ENCODE measurements at places on chromosomes 12 and 14.

DNA sequence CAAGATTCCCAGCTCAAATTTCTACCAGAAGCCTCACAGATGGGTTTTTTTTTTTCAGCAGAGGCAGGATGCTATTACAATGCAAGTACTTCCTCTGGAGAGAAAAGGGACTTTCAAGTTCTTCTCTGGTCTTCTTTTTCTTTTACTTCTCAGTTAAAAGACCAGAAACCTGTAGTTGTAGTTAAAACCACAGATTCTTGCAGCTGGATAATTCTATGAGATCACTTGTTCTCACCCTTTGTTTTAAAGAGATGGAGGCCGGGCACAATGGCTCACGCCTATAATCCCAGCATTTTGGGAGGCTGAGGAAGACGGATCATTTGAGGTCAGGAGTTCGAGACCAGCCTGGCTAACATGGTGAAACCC lies 47.6 kb upstream of the OVCH1 start:
- no peak for DNase-seq

- DNase-seq, result no peak
Observed at GRCh38 chr12:12925388-12925787, 26.6 kb downstream of the GPRC5D start.

GRCh38 chr12:112803620-112804282 lies 12.2 kb downstream of the RPH3A start:
- DNase-seq, result no peak

DNA sequence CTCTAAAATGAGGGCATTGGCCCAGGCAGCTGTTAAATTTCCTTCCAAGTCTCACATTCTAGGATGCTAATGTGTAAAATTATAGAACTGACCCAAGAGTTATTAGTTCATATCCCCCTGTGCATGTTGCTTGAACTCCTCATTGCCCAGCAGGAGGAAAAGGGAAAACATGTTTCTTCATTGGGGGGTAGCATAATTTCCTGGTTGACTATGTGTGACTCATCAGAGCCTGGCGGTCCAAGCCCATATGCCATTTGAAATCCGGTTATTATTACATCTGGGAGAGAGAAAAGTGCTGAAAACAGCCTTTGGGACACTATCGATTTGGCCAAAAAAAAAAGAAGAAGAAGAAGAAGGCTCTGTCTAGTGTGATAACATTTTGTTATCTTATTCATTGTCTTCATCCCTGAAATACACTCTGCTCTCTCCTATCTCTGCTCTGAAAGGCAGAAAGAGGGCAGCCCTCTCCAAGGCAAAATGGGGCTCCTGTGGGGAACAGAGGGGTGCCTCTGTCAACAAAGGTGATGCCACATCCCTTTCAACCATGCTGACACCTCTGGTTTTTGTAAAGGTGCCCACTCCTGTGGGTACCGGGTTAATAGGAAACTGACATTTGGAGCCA lies 114.2 kb downstream of the DAD1 start:
- DNase-seq, result no peak

Measured in suppressor macrophage (primary cell).